RWPE2 (cell line): ENCODE measurements at places on chromosomes 12 and 14.

GRCh38 chr14:45135156-45135555 lies 574 bp upstream of the FANCM start:
- no peak for DNase-seq

DNA sequence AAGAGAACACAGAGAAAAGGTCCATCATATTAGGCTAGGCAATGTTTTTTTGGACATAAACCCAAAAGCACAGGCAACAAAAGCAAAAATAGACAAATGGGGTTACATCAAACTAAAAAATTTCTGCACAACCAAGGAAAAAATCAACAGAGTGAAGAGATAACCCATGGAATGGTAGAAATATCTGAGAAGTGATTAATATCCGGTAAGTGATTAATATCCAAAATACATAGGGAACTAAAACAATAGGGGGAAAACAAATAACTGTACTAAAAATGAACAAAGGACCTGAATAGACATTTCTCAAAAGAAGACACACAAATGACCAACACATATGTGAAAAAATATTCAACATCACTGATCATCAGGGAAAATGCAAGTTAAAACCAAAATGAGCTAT lies 4.3 kb downstream of the STYK1 start:
- no peak for DNase-seq

GRCh38 chr12:96982671-96983070 lies 75.6 kb downstream of the NEDD1 start:
- no peak for DNase-seq

DNA sequence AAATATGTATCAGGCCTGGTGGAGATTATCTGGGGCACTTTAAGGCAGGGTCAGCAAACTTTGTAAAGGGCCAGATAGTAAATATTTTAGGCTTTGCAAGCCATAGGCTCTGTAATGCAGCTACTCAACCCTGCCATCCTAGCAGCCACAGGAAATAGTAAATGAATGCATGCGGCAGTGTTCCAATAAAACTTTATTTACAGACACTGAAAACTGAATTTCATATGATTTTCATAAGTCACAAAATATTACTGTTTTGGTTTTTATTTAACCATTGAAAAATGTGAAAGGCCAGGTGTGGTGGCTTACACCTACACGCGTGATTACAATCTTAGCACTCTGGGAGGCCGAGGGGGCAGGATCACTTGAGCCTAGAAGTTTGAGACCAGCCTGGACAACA lies 3.2 kb upstream of the CAMKK2 start:
- DNase-seq: no peak

DNA sequence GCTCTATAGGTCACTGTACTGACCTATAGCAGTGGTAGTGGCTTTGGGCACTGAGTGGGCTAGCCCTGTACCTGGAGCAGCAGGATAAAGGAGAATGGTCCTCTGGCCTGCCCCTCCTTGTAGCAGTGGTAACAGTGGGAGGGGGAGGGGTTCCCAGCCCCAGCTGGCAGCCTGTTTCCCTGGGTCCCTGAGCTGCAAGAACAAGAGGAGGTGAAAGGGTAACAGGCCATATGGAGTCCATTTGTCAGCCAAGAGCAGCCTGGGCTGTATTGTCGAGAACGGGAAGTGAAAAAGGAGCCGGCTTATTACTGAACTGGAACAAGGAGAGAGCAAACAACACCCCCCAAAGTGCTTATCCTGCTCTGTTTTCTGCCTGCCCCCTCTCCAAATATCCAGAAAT lies 73.8 kb upstream of the SRSF5 start:
- DNase-seq: no peak

GRCh38 chr14:21104448-21105060 lies 3.7 kb downstream of the TMEM253 start:
- DNase-seq: peak; percentile 76

- no peak for DNase-seq
Observed at GRCh38 chr12:49661746-49662145, 38.4 kb downstream of the PRPF40B start.

DNA sequence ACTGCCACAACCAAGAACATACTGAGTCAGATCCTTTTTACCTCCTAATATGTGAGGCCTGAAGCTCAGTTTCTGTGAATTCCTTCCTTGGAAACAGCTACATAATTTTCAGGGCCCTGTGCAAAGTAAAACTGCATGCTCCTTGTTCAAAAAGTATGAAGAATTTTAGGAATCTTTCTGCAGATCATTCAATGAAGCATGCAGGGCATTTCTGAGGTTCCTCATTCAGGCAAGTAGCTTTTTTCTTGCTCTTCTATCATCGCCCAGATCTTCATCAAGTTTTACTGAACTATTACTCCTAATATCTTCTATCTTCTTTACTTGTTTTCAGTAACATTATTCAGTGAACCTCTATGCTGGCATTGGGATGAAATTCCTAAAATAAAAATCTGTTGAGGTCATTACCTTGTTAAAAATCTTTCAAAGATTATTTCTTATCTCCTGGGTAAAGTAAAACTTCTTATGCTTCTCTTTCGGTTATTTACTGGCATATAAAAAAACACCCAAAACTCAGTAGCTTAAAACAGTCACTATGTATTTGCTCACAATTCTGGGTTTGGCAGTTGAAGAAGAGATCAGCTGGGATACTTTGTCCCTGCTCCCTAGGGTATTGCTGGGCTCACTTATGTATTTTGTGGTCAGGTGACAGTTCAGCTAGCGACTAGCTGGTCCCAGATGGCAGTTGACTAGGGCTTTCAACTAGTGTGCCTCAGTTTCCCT lies 42.6 kb upstream of the KRR1 start:
- DNase-seq: no peak

GRCh38 chr14:58820032-58820431 lies 182.3 kb downstream of the DACT1 start:
- no peak for DNase-seq

GRCh38 chr12:14810953-14811483 lies 3.0 kb downstream of the SMCO3 start:
- no peak for DNase-seq

GRCh38 chr12:53746592-53747092 lies 5.1 kb downstream of the CISTR start:
- DNase-seq: peak; percentile 88

DNA sequence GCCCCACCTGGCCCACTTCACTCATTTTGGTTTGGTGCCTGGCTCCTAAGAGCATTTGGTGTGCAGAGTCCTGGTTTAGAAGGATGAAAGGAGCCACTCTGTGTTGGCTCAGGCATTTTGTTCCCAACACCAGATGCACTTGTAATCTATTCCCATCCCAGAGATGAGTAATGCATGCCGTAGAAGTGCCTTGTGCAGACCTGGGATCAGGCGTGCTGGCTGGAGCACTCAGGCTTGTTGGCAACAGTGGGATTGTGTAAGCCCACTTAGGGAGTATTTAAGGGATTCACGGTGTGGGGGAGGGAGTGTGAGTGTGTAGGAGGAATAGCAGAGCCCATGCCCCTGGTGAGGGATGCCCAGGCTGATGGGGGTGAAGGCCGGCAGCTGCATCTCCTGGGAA lies 501.5 kb upstream of the TBX3 start:
- DNase-seq: no peak

DNA sequence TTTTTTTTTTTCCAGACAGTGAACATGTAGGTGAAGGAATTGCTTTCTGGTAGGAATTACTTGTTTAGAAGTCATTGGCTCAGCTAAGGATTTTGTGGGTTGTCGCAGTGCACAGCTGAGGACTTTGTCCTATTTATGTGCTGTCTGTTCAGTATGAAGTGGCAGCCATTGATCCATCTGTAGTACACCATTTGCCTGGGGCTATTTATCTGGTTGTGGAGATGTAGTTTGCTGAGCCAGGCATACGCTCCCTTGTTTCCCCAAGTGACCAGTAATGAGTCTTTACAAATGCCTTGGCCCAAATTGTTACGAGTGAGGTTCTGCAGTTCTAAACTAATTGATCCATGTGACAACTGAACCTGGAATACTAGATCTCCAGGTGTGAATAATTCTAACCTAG lies 140.1 kb downstream of the NRXN3 start:
- DNase-seq: no peak

GRCh38 chr12:6768437-6768914 lies 2.3 kb downstream of the PTMS start:
- DNase-seq: no peak

- DNase-seq: peak; percentile 29
Observed at GRCh38 chr12:109735825-109736551, 22.4 kb downstream of the FAM222A start.

DNA sequence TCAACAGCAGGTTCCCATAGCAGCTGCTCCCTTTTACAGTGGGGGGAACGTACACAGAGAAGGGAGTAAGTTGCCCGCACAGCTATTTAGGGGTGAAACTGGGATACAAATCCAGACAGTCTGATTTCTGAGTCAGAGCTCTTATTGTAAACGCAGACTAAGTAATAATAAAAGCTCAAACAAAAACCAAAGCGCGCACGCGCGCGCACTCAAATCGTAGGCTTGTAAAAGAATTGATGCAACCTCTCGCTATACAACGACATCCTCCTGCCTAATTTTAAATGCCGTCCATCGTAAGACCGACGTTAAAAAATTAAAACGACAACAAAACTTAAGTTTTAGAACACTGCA lies 747 bp upstream of the DACT1 start:
- no peak for DNase-seq

DNA sequence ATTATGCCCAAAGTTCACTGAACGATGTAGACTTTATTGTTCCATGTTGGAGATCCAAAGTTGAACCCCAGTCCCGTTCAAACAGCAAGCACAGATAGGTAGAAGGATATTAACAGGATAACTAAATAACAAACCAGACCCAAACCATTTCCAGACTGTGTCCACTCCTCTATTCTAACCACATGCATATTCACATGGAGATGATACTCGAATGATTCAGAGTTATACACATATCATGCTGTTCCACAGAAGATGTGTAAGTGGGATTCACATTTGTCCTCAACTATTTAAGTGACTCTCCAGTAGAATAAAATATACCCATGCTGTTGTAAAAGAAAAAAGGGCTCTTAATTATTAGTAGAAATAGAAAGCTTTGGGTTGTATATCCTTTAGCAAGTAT lies 185.9 kb downstream of the ITPR2 start:
- DNase-seq: no peak

GRCh38 chr14:101367421-101368261 lies 193.7 kb upstream of the DIO3 start:
- peak; percentile 66 for DNase-seq

- DNase-seq: no peak
Observed at GRCh38 chr14:103418481-103418818, 33.2 kb downstream of the MARK3 start.

DNA sequence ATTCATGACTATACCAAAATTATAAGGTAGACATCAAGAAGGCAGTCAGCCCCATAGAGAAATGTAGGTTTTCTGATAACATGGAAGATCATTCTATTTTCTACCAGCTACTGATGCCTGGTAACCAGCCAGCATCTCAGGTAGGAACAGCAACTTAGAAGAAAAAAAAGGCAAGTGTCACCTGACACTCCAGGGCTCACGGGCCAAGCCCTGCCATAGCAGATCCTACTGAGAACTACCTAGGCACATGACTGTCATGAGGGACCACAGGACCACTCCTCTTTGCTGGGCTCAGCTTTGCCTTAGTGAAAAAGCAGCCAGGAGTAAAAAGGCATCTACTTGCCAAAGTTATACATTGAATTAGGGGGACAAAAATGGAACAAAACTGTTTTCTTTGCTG lies 33.4 kb downstream of the CORO1C start:
- no peak for DNase-seq

DNA sequence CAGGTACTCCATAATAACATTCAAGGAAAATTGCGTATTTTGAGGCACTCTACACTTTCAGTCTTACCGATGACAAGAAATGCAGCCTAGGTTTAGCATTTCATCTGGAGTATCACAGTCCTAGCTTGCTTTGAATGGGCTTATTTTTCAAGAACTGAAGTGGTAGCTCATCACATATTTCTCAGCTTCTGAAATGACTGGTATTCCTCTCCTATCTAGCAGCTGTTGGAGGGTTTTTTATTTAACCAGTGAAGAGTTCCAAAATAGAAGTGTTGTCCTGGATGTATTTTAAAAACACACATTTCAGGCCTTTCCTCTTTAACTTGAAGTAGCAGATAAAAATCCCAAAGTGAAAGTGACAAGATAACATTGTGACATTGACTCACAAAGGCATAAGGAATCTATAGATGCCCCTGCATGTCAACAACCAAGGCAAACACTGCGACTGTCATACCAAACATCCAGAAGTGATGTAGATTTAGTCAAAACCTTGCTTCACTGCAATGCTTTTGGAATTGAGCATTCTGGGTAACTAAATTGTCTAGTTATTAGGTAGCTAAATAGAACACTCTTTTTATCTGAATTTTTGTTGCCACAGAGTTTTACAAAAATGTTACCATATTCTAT lies 182.2 kb upstream of the FBXO33 start:
- DNase-seq: no peak

GRCh38 chr12:120534703-120535655 lies 823 bp downstream of the RNF10 start:
- no peak for DNase-seq

DNA sequence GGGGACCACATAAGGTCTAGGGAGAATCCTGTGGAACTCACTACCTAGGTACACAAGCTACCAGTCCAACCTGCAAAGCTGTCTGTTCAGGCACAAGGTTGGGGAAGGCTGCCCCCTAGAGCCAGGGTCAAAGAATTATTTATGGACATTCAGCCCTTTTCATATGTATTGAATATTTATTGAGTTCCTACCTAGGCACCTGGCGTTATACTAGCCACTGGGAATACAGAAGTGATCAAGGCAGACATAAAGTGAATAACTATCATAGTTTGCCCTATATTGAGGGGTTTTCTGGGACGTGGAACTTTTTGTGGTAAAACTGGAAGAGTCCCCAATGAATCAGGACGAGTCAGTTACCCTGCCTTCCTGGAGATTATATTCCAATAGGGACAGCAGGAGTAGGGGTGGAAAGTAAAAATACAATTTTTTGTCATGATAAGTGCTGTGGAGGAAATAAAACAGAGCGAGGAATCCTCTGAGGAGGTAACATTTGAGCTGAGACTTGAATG lies 5.8 kb upstream of the SLC48A1 start:
- no peak for DNase-seq

DNA sequence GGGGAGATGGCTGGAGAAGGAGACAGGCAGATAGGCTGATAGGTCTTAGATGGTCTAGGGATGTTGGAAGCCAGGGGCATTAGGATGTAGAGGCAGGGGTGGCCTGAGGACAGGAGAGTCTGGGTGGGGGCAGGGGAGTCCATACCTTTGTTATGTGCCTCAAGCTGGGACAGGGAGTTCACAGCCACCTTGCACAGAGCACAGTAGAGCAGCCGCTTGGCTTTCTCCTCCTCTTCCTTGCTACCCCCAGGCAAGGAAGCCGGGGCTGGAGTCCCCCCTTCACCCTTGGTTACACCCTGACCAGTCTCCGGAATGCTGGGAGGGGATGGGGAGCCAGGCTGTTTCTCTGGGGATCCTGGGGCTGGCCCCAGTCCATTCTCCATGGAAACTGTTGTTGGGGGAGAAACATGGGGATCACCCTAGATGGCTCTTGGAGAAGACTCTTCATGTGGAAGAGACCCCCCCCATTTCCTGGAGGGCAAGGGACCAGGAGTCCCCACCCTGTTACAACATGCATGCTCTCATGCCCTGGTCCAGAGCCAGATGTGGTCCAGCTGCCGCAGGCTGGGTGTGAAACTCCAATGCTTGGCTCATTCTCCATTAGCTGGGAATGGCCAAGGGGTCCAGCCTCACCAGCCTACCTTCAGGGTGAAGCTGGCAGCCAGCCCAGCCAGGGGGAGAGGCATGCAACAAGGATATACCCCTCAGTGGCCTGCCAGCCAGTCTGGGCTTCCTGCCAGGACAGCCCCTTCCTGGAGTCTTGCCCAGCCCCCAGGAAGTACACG lies 7.2 kb upstream of the GPR84 start:
- DNase-seq: no peak
